ENCODE measurements at places on chromosomes 11 and 22. TPM values are rescaled to one million over a fixed set of nuclear protein-coding genes. Genes with fewer than 3 reads are reported as not detected.

The GLB1L3 gene
- total RNA-seq = 13.0 TPM

DNA sequence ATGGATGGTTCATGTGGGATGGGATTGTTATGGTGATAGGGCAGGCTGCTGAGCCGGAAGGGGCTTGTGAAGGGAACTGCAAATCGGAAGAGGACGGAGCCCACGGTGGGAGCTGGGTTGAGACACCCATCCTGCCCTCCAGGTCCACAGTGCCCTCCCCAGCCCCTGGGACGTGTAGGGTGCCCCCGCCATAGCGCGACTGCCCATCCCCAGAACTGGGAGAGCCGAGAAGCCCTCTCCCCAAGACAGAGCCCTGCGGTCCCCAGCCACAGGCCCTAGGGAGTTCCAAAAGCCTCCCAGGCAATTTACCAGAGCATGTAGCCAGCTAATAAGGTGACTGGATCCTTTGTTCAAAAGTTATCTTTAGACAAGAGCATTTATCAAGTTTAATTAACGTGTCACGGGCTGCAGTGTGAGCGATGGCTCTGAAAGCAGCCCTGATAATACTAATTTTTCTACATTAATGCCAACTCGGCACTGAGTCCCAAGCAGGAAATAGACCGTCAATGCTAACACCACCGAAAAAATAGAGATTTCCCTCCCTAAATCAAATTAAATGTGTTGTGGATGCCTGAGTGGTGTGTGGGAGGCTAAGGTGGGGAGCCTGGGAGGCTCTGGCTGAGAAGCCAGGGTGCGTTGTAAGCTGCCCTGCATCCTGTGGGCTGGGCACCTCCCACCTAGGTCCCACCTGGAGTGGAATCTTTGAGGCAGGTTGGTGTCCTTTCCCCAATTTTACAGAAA, 76.8 kb upstream of the RTL6 start:
- DNase-seq = no peak

- no peak for DNase-seq
These were observed 2.5 kb downstream of the SELENOO start for GRCh38 chr22:50203288-50203687.

DNA sequence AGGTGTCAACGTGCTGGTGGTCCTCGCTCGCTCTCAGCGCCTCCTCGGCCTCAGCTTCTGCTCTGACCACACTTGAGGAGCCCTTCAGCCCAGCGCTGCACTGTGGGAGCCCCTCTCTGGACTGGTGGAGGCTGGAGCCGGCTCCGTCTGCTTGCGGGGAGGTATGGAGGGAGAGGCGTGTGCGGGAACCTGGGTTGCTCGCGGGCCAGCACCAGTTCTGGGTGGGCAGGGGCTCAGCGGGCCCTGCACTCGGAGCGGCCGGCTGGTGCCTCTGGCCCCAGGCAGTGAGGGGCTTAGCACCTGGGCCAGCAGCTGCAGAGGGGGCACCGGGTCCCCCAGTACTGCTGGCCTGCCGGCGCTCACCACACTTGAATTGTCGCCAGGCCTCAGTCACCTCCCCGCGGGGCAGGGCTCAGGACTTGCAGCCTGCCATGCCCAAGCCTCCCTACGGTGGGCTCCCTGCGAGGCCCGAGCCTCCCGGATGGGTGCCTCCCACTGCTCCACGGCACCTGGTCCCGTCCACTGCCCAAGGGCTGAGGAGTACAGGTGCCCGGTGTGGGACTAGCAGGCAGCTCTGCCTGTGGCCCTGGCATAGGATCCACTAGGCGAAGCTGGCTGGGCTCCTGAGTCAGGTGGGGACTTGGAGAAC, 7.6 kb upstream of the CYP2D6 start:
- no peak for DNase-seq

DNA sequence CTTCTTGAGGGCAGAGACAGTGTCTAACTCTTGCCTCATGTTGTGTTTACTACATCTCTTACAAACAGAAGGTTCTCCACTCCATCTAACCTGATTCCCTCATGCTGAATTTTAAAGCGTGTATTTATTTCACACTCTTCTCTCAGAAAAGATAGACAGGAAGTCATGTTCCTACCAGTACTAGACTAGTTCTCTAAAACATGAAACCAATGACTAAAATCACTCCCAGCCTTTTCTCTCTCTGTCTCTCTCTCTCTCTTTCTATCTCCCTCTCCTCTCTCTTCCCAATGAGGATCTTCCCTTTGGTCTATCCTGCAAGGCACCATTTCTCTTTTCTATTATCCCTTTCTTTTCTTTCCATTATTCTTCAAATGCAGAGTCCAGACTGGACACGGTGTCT, 391.9 kb upstream of the CADM1 start:
- DNase-seq = no peak

GRCh38 chr11:97989121-97989520, 1031.6 kb upstream of the CNTN5 start:
- no peak for DNase-seq

DNA sequence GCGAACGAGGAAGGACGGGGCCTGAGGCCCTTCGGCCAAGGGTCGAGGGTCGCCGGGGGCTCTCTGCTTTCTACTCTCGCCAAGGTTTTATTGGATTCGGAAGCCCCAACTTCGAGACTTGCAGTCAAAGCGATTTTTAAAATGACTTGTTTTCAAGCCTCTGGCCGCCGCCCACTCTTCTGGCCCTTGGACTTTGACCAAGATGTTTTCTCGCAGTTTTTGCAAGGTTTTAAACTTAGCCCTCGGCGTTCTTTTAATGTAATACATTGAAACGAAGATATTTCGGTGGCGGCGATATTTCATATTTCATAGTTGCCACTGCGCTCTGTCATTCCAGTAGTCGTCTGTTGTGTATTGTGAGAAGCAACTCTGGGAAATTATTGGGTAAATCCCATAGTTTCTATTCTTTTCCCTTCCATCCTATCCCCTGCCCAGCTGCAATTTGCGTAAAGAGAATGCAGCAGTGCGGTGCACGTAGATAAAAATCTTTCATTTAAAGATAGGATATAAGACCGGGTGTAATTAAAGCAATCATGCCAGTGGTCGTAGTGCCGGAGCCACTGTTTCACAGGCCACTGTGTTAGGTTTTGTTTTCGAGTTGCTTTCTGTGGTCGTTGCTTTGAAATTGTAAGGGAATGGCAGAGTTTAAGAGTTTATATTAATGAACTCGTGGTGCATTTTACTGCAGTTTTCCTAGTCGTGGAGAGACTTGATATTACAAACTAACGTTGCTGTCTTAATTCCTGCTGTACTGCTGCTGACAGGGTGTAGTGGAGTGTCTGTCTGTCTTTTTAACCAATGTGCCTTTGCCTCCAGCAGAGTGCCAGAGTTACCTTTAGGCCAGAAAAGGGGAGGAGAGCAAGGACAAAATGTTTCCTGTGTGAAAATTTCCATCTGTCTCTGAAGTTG, 702 bp downstream of the BIRC2 start:
- peak; percentile 10 for DNase-seq
